ENCODE measurements at places on chromosomes 1 and 21.

DNA sequence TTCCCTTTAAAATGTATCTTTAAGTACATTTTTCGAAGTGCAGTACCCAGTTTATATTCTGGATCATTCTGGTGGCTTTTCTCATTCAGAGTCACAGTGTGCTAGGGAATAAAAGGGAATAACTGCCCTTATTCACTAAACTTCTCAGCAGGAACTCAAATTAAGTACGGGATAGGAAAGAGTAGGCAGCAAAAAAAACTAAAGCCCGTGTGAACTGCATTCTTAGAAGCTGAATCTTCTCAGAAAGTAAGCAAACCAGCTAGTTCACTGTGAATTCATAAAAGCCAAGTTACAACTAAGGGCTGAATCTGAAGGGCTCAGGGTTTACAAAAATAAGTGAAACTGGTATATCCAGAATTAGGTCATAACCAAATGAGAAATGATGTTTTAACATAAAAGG lies 22.0 kb downstream of the PRPF38A start:
- DNase-seq = no peak

- no peak for DNase-seq
Observed at GRCh38 chr1:6357243-6357936, 36.2 kb downstream of the ACOT7 start.

DNA sequence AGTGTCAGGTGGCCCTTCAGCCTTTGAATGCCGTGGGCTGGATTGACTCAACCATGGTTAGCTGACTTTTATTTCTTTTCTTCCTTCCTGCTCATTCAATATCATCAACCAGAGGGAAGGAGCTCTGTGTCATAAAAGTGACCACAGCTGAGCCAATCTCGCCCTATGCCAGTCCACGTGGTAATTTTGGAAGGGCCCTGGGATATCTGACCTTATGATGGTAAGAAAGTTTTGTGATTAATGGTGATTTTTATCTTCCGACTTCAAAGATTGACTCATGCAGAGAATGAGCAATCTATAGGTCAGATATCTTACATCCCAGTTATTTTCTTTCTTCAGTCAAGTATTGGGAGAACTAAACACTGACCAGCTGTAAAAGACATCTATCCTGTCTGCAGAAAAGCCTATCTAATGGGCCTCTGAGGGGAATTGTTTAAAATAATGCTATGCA lies 170.3 kb downstream of the ZC3H11B start:
- no peak for DNase-seq

GRCh38 chr1:160726498-160727315 lies 12.3 kb upstream of the SLAMF7 start:
- peak; percentile 64 for DNase-seq

DNA sequence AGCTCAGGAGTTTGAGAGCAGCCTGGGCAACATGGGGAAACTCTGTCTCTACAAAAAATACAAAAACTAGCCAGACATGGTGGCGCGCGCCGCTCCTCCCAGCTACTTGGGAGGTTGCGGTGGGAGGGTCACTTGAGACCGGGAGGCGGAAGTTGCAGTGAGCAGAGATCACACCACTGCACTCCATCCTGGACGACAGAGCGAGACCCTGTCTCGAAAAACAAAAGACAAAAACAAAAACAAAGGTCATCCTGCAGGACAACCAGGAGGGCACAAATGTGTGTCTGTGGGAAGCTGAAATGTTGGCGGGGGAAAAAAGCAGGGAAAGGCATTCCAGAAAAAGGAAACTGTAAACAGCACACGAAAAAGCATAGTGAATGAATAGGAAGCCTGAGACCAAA lies 104.1 kb upstream of the HNRNPU start:
- no peak for DNase-seq

DNA sequence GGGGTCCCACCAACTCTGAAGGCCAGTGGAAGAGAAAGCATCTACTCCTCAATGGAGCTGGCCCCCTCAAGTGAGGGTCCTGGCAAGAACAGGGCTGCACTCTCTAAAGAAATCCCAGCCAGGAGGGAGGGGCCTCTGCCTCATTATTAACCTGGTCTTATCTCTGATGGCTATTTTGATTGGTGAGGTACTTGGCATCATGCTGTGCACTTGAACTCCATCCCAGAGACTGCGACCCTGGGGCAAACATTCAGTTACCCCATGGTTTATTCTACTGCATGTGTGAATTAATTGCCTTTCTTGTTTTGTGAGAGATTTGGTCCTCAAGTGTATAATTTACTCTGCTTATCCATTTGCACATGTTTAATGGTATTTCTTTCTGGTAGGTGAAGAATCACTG lies 55.0 kb upstream of the ETV3 start:
- DNase-seq = no peak

GRCh38 chr1:199311478-199312262 lies 672.8 kb downstream of the PTPRC start:
- no peak for DNase-seq

DNA sequence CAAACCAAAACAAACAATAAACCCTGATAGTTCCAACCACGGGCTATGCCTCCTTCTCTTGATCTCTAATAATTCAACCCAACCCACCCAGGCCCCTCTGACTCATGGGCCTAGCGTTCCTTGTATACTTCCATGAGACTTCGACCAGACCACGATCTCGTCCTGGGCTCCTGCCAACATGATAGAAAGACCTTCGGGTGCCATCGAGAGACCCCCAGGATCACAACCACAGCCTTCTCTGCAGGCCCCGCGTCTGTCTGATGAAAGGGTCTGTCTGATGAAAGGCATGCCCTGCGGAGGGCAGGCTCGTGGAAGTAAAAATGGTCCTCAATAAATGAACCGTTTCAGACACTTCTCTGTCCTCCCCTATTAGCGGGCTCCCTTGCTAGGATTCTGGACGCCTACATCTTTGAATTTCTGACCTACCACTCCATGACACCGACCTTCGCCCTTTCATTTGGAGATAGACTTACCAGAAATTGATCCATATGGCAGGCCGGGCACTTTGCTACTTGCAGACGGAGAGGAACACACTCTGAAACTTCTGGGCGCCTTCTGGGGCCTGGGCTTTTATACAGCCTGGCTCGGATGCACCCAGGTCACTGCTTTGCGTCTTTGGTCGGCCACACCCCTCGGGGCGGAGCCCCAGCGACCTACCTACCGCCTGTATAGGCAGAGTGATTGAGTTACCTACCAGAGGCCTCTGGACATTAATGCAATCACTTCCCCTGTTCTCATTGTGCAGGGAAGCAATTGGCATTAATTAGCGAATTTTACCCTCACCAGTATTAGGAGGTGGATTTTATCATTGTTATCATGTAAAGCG lies 5.3 kb upstream of the KLF18 start:
- DNase-seq = no peak

- no peak for DNase-seq
Observed at GRCh38 chr1:110872366-110872744, 593 bp upstream of the CD53 start.

DNA sequence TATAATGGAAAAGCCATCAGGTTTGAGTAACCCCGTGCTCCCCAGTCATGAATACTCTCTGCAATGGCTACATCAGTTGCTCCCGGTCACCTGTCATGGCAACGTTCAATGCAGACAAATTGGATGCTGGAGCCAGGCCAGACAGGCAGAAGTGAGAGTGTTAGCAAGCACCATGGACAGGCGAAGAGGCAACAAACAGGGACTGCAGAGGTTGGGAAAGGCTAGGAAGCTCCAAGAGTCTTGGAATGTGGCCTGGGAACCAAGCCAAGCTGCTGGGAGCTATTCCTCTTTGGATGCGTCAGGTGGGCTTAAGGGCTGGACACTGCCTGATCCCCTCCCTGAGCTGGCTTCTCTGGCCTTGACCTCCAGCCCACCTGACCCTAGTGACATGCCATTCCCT lies 102.9 kb downstream of the ACTL8 start:
- no peak for DNase-seq

DNA sequence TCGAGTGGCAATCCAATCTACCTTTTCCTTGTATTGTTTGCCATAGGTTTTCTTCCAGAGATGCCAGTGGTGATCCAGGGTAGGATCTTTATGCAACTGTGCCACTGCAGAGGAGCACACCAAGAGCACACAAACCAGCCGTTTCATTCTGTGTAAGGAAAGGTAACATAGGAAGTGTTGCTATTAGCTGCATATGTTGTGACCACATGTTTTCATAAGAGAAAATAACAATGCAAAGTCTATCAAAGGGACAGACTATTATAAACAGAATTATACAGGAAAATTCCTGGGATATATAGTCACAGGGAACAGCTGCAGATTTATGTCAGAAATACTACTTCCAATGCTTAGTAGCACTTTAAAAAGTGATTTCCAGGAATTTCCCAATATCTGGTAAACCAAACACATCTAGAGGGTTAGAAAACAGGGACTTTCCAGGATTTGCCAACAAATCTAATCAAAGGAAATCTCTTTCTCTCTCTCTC lies 919 bp downstream of the CTSS start:
- DNase-seq = no peak

GRCh38 chr1:108560189-108560873 lies 431 bp downstream of the EEIG2 start:
- peak; percentile 63 for DNase-seq

GRCh38 chr1:208724079-208724478 lies 479.9 kb upstream of the PLXNA2 start:
- DNase-seq = no peak

- peak; percentile 31 for DNase-seq
Observed at GRCh38 chr1:172238965-172239364, 181.5 kb upstream of the C1orf105 start.

GRCh38 chr1:39919545-39919944 lies 17.8 kb upstream of the MYCL start:
- peak; percentile 27 for DNase-seq

- no peak for DNase-seq
Observed at GRCh38 chr1:239184561-239185244, 201.7 kb upstream of the CHRM3 start.

- no peak for DNase-seq
Observed at GRCh38 chr1:237910834-237911233, 20.1 kb upstream of the ZP4 start.

GRCh38 chr1:229231754-229232119 lies 39.2 kb upstream of the RAB4A start:
- no peak for DNase-seq

DNA sequence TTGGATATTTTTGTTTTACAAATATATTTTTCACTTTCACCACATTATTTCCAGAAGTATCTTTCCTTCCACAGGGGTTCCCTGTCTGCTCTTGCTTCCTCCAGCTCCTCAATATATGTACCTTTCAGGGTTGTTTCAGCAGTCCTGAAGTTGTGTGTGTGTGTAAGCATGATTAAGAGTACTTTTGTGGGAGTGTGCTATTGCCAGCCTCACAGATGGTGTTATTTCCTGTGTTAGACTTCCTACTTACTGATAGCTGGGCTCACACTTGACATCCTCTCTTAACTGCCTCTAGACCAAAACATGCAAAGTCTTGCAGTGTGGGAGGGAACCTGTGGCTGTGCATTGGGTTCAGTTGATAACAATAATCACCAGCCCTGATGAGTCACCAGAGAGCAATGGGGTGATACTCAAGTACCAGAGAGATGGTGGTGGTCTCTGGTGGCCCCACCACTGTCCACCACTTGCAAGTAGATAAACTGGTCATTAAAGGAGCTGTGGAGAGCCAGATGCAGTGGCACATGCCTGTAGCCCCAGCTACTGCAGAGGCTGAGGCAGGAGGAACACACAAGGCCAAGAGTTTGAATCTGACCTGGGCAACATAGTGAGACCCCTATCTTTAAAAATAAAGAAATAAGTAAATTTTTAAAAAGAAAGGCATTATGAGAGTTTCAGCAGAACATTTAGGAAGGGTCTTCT lies 126.7 kb downstream of the NR5A2 start:
- peak; percentile 37 for DNase-seq

GRCh38 chr1:85496941-85497582 lies 32.1 kb upstream of the DDAH1 start:
- peak; percentile 6 for DNase-seq

GRCh38 chr1:162349635-162350330 lies 26.9 kb downstream of the SPATA46 start:
- no peak for DNase-seq

DNA sequence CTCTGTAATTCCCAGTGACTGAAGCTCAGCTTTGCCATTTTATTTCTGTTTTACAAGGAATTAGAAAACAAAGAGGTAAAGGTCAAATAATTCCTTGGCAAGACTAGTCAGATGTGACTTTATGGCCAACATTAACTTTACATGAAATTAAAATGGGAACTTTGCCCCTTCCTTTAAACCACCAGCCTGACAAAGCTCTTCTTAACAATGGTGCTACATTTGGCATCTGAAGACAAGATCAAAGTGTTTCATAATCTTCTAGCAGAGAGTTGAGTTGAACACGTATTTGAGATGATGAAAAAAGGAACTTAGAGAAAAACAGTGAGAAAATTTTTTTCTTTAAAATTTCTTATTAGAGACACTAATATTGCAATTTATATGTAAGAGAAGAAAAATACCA lies 193.8 kb downstream of the AK5 start:
- no peak for DNase-seq

- no peak for DNase-seq
Observed at GRCh38 chr1:63112155-63112900, 210.0 kb upstream of the FOXD3 start.

GRCh38 chr21:44349847-44350772 lies 3.3 kb upstream of the TRPM2 start:
- DNase-seq = no peak

DNA sequence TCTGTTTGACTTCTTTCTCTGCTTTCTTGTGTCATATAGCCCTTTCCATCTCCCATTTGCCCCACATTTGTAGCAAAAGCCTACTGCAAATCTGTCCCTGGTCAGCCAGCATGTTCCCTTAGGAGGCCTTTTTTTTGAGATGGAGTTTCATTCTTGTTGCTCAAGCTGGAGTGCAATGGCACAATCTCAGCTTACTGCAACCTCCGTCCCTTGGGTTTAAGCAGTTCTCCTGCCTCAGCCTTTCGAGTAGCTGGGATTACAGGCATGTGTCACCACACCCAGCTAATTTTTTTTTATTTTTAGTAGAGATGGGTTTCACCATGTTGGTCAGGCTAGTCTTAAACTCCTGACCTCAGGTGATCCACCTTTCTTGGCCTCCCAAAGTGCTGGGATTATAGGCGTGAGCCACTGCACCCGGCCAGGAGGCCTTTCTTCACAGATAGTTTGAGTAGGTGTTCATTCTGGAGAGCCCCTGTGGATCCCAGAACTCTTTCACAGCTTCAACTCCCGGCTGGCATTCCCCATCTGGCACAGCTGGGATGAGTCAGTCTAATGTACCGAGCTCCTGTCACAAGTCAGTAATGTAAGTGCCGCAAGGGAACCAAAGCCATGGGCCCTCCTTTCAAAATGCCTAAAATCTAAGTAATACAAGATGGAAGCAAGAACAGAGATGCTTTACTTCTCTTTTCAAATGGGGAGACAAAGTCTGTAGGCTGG lies 9.4 kb upstream of the NHLH1 start:
- DNase-seq = no peak

- DNase-seq = peak; percentile 51
Observed at GRCh38 chr1:87986130-87986866, 657.6 kb downstream of the LMO4 start.

- no peak for DNase-seq
Observed at GRCh38 chr21:41837756-41838297, 41.3 kb downstream of the PRDM15 start.

- DNase-seq = no peak
Observed at GRCh38 chr1:166489356-166489669, 322.5 kb upstream of the FAM78B start.

Measured in brain (organoid and tissue), 16 donors.